ENCODE measurements at places on chromosomes 6 and 20. TPM values are rescaled to one million over a fixed set of nuclear protein-coding genes. Genes with fewer than 3 reads are reported as not detected.
A peak's percentile ranks its signal among the peaks of the same experiment; 100 is the strongest.

Gene CFAP61
- 0.86 TPM for total RNA-seq

- H3K4me1 ChIP-seq = no peaks in the 10 kb centered on the region
- DNase-seq = no peak
- H3K27me3 ChIP-seq = no peaks in the 10 kb centered on the region
- no peaks in the 10 kb centered on the region for H3K36me3 ChIP-seq
Measured at GRCh38 chr20:61053889-61054288, 198.2 kb upstream of the CDH4 start.

Gene MYT1
- 0.15 TPM for total RNA-seq

GRCh38 chr6:8644306-8644705, 209.0 kb upstream of the SLC35B3 start:
- no peak overlapping the region for H3K27ac ChIP-seq
- no peak overlapping the region for H3K4me3 ChIP-seq
- H3K4me1 ChIP-seq = no peaks in the 10 kb centered on the region
- H3K36me3 ChIP-seq = no peaks in the 10 kb centered on the region
- no peaks in the 10 kb centered on the region for H3K27me3 ChIP-seq
- DNase-seq = no peak

Gene C20orf202
- total RNA-seq = 0.38 TPM

DNA sequence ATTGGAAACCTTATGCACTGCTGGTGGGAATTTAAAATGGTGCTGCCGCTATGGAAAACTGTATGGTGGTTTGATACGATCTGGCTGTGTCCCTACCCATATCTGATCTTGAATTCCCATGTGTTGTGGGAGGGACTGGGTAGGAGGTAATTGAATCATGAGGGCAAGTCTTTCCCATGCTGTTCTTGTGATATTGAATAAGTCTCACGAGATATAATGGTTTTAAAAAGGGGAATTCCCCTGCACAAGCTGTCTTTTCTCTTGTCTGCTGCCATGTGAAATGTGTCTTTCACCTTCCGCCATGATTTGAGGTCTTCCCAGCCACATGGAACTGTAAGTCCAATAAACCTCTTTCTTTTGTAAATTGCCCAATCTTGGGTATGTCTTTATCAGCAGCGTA, 4.9 kb downstream of the TAP2 start:
- peaks cover 4% of the 10 kb centered on the region for H3K4me1 ChIP-seq
- H3K4me3 ChIP-seq = no peak overlapping the region
- H3K27me3 ChIP-seq = no peaks in the 10 kb centered on the region
- no peaks in the 10 kb centered on the region for H3K36me3 ChIP-seq
- no peak for DNase-seq

GRCh38 chr6:141259091-141259490, 873.6 kb upstream of the GJE1 start:
- H3K36me3 ChIP-seq = no peaks in the 10 kb centered on the region
- H3K4me1 ChIP-seq = peaks cover under 1% of the 10 kb centered on the region
- H3K27me3 ChIP-seq = no peaks in the 10 kb centered on the region
- H3K27ac ChIP-seq = no peak overlapping the region
- H3K4me3 ChIP-seq = no peak overlapping the region
- no peak for DNase-seq

Gene WFDC10B
- total RNA-seq = not detected

DNA sequence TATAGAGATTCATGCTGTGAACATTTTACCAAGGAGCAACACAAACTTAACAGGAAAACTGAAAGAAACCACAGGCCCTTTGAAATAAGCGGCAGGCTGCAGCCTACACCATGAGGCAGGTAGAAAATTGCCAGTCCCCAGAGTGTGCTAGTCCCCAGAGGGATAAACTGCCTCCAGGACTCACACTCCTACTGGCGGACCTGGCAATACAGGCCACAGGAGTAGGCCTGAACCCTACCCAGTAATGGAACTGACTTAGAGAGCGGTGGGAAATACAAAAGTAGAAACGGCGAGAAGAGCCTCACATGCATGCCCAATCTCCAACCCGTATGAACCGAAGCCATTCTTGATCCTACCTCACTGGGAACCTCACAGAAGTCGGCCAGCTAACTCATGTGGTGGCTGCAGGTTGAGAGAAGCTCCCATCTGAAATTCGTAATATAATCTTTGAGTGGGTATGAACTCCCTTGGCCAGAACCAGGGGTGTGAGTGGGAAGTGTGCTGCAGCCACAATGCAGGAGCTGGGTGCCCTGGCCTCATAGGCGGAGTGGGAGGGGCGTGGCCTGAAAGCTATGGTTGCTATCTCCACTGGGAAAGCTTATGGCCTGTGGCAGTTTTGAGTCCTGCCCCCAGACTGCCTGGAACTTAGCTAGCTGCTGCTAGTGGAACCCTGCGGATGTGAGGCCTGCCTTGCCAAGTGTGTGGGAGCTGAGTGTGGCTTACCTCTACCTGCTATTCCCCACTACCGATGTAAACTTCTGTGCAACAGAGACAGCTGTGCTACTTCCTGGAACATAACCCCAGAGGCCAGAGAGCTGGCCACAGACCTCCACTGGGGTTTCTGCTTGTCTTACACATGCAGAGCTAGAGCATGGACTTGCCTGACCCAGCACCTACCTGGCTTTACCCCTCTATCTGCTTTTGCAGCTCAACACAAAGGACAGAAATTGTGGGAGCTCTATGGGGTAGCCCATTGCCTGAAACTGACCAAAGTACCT, 146.5 kb upstream of the COL21A1 start:
- no peaks in the 10 kb centered on the region for H3K36me3 ChIP-seq
- no peak for DNase-seq
- H3K27me3 ChIP-seq = no peaks in the 10 kb centered on the region

- no peaks in the 10 kb centered on the region for H3K27me3 ChIP-seq
- no peak for DNase-seq
- no peak overlapping the region for H3K4me3 ChIP-seq
- no peaks in the 10 kb centered on the region for H3K36me3 ChIP-seq
- H3K4me1 ChIP-seq = peaks cover 16% of the 10 kb centered on the region
- no peak overlapping the region for H3K27ac ChIP-seq
Measured at GRCh38 chr20:36483209-36483918, 58.0 kb upstream of the MYL9 start.

DNA sequence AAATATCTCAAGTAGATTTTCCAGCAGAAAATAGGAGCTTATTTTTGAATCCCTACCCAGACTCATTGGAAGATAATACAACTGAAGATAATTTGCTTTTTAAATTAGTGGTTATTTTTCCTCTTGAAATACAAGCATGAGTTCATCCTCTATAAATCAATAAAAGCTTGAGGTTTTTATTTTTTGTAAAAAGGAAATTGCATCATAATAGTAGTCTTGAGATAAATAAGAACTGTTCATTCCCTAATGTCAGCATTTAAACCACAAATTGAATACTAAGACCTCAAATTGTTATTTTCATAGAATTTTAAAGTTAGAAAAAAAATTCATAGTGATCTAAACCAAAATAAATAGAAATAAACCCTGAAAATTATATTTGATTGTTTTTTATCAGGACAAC, 719.1 kb downstream of the CD109 start:
- H3K36me3 ChIP-seq = no peaks in the 10 kb centered on the region
- H3K27me3 ChIP-seq = no peaks in the 10 kb centered on the region
- no peak overlapping the region for H3K27ac ChIP-seq
- no peaks in the 10 kb centered on the region for H3K4me1 ChIP-seq
- H3K4me3 ChIP-seq = no peak overlapping the region

Gene SLC17A4
- total RNA-seq = not detected

DNA sequence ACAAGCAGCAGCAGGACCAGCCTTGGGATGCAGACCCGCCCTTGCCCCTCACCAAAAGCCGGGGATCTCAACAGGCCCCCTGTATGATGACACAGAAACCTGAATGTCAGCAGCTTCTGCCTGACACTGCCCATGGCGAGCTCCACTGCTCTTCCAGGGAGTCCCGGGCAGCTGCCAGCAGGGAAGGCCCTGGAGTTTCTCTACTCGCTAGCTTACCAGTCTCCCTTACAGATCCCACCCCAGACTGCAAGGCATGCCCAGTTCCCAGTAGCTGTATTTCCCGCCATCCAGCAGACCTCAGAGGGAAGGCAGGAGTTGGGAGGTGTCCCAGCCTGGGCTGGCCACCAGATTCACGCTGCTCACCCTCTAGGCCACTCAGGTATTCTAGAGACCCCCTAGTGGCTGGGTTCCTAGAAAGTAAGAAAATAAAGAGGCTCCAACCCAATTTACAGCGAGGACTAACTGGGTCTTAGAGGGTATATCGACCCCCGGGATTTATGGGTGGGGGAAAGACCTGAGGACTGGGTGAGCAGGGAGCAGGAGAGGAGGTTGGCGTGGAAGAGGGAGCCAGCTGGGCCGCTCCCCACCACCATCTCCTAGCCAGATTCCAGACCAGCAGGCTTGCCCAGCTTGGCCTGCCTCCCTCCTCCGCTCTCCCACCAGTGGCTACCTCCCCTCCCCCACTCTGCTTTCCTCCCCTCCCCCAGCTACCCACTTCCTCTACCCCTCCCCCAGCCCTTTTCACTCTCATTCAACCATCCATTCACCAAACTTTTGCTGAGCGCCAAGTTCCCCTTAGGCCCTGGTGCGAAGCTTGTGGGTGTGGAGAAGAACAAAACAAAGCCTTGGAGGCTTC, 9.7 kb upstream of the HMGA1 start:
- no peak overlapping the region for H3K4me3 ChIP-seq
- H3K27me3 ChIP-seq = no peaks in the 10 kb centered on the region

DNA sequence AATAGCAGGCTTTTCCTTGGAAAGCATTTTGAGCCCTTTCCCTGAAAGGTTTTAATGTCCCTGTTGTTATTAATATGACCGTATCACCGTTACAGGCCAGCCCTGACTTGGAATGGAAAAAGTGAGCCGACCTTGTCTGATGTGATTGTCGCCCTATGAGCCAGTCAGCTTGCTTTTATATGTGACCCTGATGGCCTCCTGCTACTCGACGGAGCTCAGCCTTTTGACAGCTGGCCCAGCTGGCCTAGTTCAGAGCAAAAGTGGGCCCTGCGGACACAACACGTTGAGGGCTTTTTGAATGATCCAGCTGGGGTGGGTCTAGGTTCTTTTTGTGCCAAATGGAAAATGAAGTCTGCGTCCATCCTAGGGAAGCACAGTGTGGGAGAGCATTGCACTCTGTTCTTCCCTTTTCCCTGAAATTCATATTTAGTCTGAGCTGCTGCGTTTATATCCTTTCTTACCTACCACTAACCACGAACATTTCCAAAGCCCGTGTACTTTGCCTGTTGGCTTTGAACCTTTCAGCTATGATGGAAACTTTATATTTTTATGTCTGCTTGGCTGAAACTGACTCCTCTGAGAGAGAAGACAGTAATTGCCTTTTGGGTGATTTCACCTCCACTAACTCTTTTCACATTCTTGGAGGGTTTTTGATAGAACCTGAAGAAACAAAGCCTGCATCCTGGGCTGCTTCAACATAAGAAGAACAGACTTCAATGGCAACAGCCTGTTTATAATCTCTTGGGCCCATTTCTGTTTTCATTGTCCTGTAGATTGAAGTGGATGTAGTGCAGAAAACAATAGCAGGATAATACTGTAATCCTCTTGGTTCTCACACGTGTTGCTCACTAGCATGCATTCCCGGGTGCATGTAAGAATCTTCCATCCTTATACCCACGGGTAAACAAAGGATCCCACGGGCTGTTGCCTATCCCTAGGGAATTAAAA, 121.8 kb upstream of the HDGFL1 start:
- no peaks in the 10 kb centered on the region for H3K36me3 ChIP-seq
- no peak overlapping the region for H3K4me3 ChIP-seq
- H3K27me3 ChIP-seq = peaks cover 3% of the 10 kb centered on the region
- H3K4me1 ChIP-seq = peaks cover 5% of the 10 kb centered on the region

DNA sequence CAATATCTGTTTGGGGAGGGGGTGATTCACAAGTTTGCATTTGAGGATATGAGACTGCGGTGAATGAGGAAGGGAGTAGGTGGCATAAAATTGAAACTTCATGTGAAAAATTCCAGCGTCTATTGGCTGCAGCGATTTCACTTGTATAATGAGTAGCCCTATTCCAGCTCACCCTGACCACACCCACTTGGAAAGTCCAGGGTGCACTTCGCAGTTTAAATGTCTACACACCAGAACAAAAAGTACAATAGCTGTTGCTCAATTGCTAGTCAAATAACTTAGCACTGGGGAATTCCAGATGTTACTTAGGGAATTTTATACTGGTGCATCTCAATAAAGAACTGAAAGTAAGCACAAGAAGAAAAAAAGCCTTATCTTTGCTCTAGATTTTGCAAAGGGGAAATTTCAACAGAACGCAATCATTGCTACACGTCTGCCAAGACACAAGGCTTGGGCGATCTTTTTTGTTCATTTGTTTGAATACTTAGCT, 6.3 kb downstream of the TNFAIP3 start:
- DNase-seq = no peak
- H3K27me3 ChIP-seq = no peaks in the 10 kb centered on the region
- H3K4me3 ChIP-seq = peak overlapping the region; percentile 7
- H3K36me3 ChIP-seq = no peaks in the 10 kb centered on the region
